ENCODE measurements at places on chromosomes 2 and 18. TPM values are rescaled to one million over a fixed set of nuclear protein-coding genes. Genes with fewer than 3 reads are reported as not detected.

The BOLL gene
- total RNA-seq: not detected

The CNDP1 gene
- not detected for total RNA-seq

The OR6B2 gene
- total RNA-seq: not detected

The DCAF17 gene
- total RNA-seq: 24.7 TPM

The C2orf66 gene
- total RNA-seq: 0.43 TPM

The UBXN4 gene
- total RNA-seq: 39.9 TPM

The TNFRSF11A gene
- 0.21 TPM for total RNA-seq

The MAL gene
- 1.3 TPM for total RNA-seq

The ZNF142 gene
- 5.8 TPM for total RNA-seq

The PRSS56 gene
- not detected for total RNA-seq

The ABHD1 gene
- not detected for total RNA-seq

The STRN gene
- total RNA-seq: 22.4 TPM

The ANKRD29 gene
- 14.1 TPM for total RNA-seq

The POTEI gene
- total RNA-seq: not detected

The MRPL53 gene
- 32.5 TPM for total RNA-seq

The UGT1A10 gene
- total RNA-seq: not detected

The INHBB gene
- 0.21 TPM for total RNA-seq

The TMEM200C gene
- under 0.01 TPM for total RNA-seq

The ZNF804A gene
- total RNA-seq: not detected

The CHRNG gene
- not detected for total RNA-seq

The NOL4 gene
- under 0.01 TPM for total RNA-seq

The SLC30A3 gene
- total RNA-seq: not detected

The MLPH gene
- 9.9 TPM for total RNA-seq

The POTEF gene
- total RNA-seq: not detected

The ATP6V1B1 gene
- not detected for total RNA-seq

The BCL2L11 gene
- total RNA-seq: 4.3 TPM

The COL6A3 gene
- 0.72 TPM for total RNA-seq

The PREB gene
- 43.6 TPM for total RNA-seq

The ALPP gene
- not detected for total RNA-seq

The RNF125 gene
- 1.5 TPM for total RNA-seq

The ERFE gene
- 2.3 TPM for total RNA-seq

The TBC1D8 gene
- 14.7 TPM for total RNA-seq

The MDH1B gene
- total RNA-seq: 0.48 TPM

The RANBP2 gene
- 59.9 TPM for total RNA-seq

The GKN2 gene
- not detected for total RNA-seq

The ESPNL gene
- total RNA-seq: not detected

The CD302 gene
- 0.48 TPM for total RNA-seq

The RFTN2 gene
- not detected for total RNA-seq

The FAM237A gene
- total RNA-seq: not detected

The HMSD gene
- total RNA-seq: not detected

The DSG4 gene
- not detected for total RNA-seq

The GCG gene
- not detected for total RNA-seq

The MPPE1 gene
- total RNA-seq: 30.5 TPM
